Astrocyte of the cerebellum (primary cell): ENCODE measurements at places on chromosomes 2 and 18.

DNA sequence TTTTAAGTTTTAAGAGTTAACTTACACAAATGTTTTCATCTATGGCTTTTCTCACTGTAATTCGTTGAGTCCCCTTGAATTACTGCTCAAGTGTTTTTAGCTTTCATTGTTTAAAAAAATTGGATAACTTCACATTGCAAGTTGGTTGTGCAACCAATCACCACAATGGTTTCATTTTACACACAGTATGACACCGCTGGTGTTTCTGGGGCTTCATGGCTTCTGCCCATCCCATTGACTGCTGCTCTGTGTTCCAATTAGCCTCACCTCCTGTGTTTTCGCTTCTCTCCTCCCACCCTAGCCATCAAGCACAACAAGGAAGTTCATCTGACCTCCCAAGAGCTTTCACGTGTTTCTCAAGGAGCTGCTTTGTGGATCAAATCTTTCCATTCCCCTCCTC is 199.1 kb upstream of the CHAC2 start:
- no peak for DNase-seq

DNA sequence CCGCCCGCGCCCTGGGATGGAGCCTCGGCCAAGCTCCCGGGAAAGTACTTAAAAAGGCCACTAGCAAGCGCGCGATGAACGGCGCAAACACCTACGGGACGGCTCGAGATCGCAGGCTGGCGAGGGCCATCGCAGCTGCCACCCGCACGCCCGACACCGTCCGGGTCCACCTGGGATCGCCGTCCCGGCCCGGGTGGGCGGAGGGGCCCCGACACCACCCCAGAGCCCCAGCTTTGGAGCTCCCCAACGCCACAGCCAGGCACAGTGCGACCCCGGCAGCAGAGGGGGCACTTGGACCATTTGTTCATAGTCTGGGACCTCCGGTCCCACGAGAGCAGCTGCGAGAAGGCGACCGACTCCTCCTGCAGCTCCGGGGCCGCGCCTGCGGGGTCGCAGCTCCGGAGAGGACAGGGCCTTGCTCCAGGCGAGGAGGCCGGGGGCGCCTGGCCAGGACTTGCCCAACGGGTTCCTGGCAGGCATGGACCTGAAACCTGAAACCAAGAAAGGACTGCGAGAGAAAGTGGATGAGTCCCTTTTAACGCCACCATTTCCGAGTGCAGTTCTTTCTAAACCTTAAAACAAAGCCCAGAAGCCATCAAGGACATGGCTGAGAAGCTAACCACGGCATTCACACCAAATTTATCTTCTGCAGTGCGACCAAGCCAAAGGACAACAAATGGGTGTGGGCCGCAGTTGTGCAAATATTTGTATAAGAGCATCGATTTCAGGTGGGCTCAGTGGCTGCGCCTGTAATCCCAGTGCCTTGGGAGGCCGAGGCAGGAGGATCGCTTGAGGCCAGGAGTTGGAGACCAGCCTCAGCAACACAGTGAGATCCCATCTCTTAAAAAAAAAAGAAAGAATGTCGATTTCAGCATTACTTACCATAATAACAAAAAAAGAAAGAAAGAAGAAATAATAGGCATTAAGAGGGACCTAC is 54.0 kb upstream of the IMP4 start:
- no peak for DNase-seq

GRCh38 chr18:789397-789796 is 22.6 kb downstream of the YES1 start:
- no peak for DNase-seq

- DNase-seq, result no peak
Observed at GRCh38 chr18:74961596-74961995, 247.3 kb downstream of the PTGR3 start.
